IPS-NIHi11 (cell line): ENCODE measurements at places on chromosomes 2 and 18.

- DNase-seq, result no peak
Measured at GRCh38 chr2:185475914-185476313, 262.7 kb upstream of the FSIP2 start.

DNA sequence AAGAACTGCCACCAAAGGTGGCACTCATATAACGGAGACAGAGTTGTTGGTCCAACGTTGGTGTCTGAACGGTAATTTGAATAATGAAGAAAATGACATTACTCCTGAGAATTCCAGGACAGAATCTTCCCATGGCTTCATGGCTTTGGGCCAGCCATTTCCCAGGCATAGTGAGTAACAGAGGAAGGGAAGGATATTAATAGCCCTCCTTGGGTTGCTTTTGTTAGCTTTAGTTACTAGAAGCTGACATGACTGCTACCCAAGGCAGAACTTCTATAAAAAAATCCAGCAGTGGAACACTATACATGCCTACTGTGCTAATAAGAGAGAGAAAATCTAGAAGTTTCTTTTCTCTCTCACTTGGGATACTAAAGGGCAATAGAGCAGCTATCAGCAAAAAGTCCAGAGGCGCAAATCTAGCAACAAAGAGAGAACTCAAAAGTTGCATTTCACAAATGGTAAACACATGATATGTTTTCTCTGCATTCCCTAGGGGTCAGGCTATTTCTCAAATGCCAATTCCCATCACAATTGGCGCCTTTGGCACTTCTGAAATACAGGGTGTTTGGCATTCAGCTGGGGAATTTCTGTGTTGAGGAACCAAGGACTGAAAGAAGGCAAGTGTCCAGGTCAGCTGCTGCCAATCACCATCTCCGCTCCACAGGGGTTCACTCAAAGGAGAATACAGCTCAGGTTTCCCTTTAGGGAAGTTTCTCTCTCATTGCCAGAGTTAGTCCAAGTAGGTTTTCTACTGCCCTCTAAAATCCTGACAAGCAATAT, 160.8 kb upstream of the KYNU start:
- peak; percentile 76 for DNase-seq

GRCh38 chr2:235545339-235546150, 51.7 kb downstream of the AGAP1 start:
- no peak for DNase-seq

DNA sequence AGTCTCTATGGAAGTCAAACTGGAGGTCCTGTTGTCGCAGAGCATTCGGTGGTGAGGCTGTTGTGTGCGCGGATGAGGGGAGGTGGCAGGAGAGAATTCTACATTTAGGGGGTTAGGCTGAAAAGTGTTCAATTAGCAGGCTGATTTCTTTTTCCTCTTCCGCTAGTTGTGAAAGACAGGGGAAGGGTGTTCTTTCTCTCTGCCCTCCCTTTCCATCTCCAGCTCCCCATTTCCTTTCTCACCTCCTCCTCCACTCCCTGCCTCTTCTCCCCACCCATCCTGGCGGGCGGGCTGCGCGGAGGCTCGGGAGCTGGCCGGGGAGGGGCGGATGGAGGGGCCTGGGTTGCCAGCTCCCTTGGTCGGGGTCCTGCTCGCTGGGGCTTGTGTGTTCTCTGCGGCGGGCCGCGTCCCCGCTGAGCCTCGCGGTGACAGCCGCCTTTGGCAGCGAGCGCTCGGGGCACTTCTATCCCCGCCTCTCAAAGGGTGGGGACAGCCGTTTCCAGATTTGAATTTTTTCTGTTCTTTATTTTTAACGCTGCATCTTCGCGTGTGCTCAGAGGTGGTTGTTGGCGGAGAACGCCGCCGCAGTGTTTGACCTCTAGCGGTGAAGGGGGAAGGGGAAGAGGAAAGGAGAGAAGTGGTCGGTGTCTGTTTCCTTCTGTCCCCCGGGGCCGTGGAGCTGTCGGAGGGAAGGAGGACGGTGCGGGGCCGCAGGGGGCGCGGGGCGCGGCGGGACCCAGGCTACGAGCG, 3.6 kb downstream of the SOX11 start:
- DNase-seq, result peak; percentile 21

DNA sequence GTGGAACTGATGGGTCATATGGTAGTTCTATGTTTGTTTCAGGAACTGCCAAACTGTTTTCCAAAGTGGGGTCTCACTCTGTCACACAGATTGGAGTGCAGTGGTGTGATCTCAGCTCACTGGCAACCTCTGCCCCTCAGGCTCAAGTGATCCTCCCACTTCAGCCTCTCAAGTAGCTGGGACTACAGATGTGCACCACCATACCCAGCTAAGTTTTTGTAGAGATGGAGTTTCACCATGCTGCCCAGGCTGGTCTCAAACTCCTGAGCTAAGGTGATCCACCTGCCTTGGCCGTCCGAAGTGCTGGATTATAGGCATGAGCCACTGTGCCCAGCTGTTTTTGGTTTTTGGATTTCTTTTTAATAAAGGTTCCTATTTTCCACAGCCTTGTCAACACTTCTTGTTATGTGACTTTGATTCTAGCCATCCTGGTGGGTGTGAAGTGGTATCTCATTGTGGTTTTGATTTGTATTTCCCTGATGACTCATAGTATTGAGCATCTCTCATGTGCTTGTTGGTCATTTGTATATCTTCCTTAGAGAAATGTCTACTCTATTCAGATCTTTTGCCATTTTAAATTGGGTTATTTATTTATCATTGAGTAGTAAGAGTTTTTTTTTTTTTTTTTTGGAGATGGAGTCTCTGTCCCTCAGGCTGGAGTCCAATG, 22.8 kb downstream of the NPC1 start:
- no peak for DNase-seq

- no peak for DNase-seq
Measured at GRCh38 chr2:215010390-215010789, 128.0 kb downstream of the ABCA12 start.

DNA sequence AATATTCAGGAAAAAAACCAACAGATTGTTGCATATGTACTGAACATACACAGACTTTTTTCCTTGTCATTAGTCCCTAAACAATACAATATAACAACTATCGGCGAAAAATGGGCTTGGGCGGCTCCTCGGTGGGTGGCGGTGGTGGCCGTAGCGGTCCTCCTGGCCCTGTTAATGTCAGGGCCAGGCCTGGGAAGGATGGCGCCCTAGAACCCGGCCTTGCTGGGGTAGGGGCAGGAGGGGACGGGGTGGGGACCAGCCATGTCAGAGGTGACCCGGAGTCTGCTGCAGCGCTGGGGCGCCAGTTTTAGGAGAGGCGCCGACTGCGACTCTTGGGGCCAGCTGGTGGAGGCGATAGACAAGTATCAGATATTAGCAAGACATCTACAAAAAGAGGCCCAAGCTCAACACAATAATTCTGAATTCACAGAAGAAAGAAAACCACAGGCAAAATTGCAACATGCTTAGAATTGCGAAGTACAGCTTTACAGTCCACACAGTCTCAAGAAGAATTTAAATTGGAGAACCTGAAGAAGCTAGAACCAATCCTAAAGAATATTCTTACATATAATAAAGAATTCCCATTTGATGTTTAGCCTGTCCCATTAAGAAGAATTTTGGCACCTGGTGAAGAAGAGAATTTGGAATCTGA, 36.5 kb downstream of the ROCK2 start:
- DNase-seq, result no peak

GRCh38 chr2:74216642-74217041, 18.2 kb downstream of the MTHFD2 start:
- no peak for DNase-seq

GRCh38 chr2:147311058-147311430, 533.8 kb upstream of the ACVR2A start:
- no peak for DNase-seq

- no peak for DNase-seq
Measured at GRCh38 chr18:40949114-40949950, 1005.7 kb upstream of the PIK3C3 start.

DNA sequence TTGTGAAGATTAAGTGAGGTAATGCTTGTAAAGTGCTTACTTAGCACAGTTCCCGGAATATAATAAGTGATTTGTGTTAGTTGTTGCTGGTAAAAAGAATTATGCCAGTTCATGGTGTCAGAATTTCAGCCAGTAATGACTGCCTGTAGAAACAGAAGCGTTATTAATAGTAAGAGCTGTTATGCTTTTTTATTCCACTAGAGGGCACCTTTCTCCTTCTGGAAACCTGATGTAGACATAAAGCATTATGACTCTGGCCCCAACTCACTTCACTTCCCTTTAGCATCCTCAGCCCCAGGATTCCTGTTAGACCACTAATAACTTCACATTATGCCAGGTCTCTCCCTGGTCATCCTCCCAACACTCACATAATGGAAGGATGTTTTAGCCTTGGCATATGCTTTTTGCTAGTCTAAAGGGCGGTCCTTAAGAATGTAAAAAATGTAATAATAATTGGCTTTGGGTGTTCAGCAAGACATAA, 34.9 kb downstream of the C18orf54 start:
- peak; percentile 52 for DNase-seq

- DNase-seq, result no peak
Measured at GRCh38 chr2:117973498-117974082, 40.3 kb downstream of the CCDC93 start.

DNA sequence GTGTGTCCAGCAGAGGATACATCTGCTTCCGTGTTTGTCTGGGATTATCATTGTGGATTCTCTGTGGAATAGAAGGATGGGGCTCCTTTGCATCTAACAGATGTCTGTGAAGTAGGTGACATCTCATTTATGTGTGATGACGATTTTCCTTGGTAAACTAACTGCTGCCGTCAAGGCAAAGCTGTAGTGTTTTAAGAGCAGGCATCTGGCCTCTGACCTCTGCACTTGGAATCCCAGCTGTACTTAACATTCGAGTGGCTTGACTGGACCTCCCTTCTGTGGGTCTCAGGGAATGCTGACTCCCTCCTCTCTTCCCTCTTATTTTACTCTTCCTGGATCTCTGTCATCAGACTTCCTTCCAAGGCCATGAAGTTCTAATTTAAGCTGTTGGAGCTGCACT, 56.4 kb downstream of the DCDC2C start:
- DNase-seq, result no peak

DNA sequence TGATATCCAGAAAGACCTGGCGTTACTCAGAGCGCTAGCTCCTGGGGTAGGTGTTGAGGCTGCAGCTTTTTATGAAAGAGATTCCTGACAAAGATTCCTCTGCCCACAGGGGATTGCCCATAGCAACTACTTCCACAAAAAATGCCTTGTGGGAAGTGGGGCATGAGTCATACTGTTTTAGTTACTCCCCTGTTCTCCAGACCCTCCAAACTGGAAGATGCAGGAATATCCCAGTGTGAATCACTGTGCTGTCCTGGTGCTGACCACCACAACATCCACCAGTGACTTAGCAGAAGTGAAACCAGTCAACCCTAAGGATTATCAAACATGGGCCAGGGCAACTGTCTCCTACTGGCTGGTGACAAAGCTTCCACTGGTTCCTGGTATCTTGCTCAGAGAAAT, 61.8 kb downstream of the CDH2 start:
- DNase-seq, result no peak

GRCh38 chr2:98715812-98716451, 15.0 kb downstream of the MGAT4A start:
- DNase-seq, result no peak

DNA sequence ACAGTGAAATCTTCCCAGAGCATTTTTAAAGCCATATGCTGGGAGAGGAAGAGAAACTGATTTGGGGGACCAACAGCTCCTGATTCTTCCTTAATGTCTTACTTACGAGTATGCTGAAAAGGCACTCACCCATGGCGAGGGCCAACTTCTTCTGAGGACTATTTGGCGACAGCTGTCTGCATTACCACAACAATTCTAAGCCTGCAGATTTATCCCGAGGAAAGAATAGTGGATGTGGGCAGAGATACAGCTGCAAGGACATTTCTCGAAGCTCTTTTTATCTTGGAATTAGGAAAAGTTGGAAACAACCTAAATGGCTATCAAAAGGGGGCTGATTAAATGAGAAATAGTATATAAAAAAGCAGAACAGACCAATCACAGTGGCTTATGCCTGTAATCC, 40.3 kb upstream of the FHL2 start:
- no peak for DNase-seq

DNA sequence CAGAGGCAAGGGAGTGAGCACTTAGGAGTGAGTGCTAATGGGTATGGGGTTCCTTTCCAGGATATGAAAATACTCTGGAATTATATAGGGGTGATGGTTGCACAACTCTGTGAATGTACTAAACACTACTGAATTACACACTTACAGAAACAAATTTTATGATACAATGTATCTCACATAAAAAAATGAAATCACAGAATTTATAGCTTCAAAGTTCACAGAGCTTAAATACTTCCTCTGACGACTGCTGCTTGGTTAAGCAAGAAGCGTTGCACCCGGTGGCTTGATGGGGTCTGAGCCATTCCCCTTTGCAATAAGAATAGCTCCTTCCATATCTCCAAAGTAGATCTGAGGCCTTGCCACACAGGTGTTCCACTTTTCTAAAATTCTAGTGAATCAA, 835.1 kb downstream of the TSN start:
- DNase-seq, result no peak

DNA sequence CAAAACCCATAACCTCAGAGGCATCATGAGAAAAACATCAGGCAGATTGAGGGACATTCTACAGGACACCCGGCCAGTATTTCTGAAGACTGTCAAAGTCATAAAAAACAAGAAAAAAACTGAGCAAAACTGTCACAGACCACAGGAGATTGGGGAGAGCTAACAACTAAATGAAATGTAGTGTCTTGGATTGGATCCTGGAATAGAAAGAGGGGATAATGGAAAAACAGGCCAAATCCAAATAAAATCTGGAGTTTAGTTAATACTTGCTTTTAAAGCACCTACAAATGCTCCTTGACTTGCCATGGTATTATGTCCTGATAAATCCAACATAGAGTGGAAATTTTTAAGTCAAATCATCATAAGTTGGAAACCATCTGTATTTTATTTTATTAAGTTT, 17.6 kb upstream of the CXCR1 start:
- no peak for DNase-seq

DNA sequence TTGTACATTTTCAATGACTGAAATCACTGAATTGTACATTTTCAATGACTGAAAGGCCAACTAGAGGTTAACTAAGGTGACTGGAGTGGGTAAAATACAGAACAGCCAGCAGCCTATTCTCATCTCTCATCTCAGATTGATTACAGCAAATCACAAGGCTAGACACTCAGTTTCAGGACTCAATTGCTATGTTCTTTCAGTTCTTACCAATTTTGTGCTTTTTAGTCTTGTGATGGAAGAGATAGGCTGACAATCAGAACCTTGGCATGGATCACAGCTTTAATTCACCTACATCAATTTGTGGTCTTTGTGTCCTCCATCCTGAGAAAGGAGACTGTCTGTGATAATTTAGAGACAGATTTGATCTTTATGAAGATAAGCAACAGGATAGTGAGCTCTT, 124.7 kb downstream of the GULP1 start:
- no peak for DNase-seq

DNA sequence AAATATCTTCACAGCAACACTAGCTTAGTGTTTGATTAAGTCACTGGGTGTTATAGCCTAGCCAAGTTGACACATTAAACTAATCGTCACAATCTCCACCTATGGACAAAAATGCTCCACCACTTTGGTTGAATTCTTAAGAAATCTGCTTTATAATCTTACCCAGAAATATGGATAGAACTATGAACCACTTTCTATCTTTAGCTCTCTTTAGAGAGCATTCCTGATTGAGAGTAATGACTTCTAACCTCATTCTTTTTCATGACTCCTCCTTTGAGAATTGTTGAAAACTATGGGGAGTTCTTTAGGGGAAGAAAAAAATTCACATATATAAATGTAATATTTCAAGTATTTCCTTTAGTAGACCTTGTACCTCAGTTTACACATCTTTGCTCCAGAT, 1282.2 kb upstream of the ZEB2 start:
- no peak for DNase-seq

GRCh38 chr2:233101141-233101540, 41.0 kb downstream of the INPP5D start:
- DNase-seq, result no peak

- no peak for DNase-seq
Measured at GRCh38 chr2:37784071-37784758, 112.8 kb upstream of the CDC42EP3 start.
